Progenitor cell of endocrine pancreas (in vitro differentiated cells): ENCODE measurements at places on chromosomes 16 and 17.

GRCh38 chr16:24989494-24989893, 25.7 kb downstream of the ARHGAP17 start:
- no peak for DNase-seq

- DNase-seq: no peak
These were observed 1.8 kb downstream of the ITGAX start for GRCh38 chr16:31356566-31357323.

DNA sequence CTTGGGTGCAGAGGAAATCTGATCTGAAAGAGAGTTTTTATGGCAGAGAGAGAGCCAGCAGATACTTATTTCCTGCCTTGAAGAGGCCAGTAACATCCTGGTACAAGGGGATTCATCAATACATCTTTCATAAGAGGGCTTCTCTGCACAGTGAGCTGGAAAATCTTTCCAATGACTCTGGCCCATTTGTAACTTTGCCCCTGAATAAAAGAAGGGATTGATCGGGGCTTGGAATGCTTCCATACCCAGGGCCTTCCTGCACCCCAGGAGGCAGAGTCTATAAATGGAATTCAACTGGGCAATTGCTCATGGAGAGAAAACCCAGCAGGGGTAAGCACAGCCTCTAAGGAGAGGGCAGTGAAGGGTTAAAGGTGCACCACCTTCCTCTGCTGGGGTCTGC, 163.3 kb downstream of the XYLT1 start:
- no peak for DNase-seq

GRCh38 chr17:6092182-6092902, 22.2 kb downstream of the WSCD1 start:
- DNase-seq: no peak

- DNase-seq: no peak
These were observed 479.8 kb upstream of the GOT2 start for GRCh38 chr16:59213952-59214351.

GRCh38 chr17:56325313-56326000, 172.2 kb downstream of the ANKFN1 start:
- no peak for DNase-seq

- DNase-seq: no peak
These were observed 68.0 kb upstream of the MRTFB start for GRCh38 chr16:14003074-14003570.

DNA sequence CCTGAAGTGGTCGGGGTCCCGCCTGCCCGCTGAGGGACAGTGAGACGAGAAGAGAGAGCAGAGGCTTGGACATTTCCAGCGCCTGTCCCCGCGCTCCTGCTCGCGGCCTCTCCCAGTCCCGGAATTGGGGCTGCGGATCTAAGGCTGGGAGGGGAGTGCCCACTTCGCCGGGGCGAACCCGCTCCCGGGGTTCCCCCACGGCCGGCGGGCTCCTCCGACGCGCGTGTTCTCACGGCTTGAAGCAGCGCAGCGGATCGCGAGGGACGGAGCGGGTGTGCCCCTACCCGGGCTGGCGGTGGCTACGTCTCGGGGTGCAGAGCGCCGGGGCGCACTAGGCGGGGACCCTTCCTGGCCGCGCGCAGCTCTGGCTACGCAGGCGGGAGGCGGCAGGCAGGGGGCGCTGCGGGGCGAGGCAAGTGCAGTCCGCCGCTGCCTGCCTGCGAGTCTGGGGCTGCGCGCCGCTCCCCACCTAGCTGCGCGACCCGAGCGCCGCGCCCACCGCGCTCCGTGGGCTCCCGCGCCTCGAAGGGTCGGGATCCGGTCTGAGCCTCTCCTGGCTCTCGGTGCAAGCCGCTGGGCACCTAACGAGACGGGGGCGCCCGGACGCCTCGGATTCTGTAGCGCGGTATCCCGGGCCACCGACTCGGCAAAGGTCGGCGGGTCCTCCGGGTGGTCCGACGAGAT, 1.2 kb downstream of the NGFR start:
- peak; percentile 81 for DNase-seq

DNA sequence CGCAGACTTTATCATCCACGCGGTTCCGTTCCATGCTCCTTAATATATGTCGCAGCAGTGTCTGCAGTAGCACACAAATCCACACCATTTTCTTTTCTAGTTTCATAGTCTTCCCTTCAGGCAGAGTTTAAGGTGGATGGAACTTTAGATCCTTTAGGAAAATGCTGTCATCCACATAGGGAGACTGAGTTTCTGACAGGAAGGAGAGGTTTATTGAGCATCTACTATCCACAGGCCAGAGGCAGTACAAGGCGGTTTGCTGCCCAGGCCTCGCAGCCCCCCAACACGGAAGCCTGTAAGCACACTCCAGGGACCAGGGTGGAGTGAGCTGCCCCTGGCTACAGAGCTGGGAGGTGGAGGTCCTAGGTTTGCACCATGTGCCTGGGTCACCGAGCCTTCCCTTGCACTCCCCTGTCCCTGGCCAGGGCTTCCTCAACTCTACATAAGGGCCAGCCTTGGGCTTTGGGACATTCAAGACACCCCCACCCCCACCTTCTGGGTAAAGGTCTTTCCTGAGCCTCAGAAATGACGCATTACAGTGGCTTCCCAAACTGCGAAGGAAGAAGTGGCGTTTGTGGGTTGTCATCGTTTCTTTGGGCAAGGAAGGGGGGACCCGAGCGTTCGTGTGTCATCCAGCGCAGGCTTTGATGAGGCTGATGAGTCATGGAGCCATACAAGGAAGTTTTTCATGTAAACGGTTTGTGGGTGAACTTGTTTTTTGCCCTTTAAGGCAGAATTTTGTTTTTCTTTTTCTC, 146.5 kb upstream of the PLCG2 start:
- DNase-seq: no peak

DNA sequence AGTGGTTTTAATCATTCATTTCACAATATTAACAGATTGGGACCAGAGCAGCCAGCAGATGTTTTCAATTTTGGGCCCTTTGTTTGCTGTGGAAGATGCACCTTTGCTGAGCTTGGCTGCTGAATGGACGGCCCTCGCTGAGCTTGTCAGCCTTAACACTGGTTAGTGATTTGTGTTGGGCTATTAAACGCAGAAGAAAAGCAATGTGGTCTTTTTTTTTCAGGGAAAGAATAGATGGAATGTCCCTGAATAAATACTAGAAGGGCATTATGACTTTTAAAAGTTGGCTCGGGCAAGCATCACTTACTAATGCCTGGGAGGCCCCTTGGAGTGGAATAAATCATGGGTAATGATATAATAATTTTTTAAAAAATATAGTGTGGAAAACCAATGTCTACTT, 297.0 kb downstream of the MAP2K6 start:
- no peak for DNase-seq

GRCh38 chr17:34265711-34266110, 4.3 kb upstream of the CCL7 start:
- DNase-seq: no peak

DNA sequence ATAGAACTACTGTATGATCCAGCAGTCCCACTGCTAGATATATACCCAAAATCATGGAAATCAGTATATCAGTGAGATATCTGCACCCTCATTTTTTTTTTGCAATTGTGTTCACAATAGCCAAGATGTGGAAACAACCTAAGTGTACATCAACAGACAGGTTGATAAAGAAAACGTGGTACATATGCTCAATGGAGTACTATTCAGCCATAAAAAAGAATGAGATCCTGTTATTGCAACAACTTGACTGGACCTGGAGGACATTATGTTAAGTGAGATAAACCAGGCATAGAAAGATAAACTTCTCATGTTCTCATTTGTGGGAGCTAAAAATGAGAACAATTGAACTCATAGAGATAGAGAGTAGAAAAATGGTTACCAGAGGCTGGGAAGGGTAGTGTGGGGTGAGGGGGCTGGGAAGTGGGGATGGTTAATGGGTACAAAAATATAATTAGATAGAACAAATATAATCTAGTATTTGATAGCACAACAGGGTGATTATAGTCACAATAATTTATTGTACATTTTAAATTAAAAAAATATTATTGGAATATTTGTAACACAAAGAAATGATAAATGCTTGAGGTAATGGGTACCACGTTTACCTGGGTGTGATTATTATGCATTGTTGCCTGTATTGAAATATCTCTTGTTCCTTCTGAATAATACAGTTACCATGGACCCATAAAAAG, 7.8 kb upstream of the KRT10 start:
- DNase-seq: no peak

GRCh38 chr16:27769561-27770255, 219.8 kb downstream of the KATNIP start:
- DNase-seq: no peak

GRCh38 chr16:57471852-57472664, 9.6 kb downstream of the POLR2C start:
- DNase-seq: no peak

GRCh38 chr17:2218426-2218825, 85.2 kb downstream of the SMG6 start:
- no peak for DNase-seq

GRCh38 chr17:78789663-78790181, 7.6 kb upstream of the CYTH1 start:
- DNase-seq: no peak

- DNase-seq: no peak
These were observed 30.5 kb downstream of the CACNG4 start for GRCh38 chr17:66994930-66995535.
